ENCODE measurements at places on chromosomes 2 and 18.

- DNase-seq: no peak
Measured at GRCh38 chr18:9906481-9906880, 7.3 kb upstream of the VAPA start.

GRCh38 chr2:73291093-73291460 lies 2.3 kb downstream of the EGR4 start:
- peak; percentile 56 for DNase-seq

- no peak for DNase-seq
Measured at GRCh38 chr2:42214669-42215068, 45.5 kb downstream of the EML4 start.

DNA sequence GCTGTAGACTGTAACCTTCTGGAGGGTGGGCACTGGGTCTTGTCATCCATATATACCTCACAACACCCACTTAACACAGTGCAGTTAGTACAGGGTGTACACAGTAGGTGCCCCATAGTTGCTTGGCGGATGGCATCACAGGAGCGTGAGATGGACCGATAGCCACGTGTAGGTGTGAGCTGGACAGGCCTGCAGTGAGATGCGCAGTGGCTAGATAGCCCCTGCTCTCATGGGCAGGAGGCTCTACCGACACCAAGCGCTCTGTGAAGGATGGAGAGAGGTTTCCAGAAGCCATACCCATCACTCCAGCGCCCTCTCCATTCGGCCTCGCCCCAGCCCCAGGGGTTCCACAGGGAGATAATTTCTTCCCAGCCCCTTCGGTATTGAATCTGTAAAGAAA lies 49.5 kb downstream of the CAPN13 start:
- DNase-seq: no peak

- DNase-seq: no peak
Measured at GRCh38 chr2:48107326-48107925, 201.1 kb upstream of the FBXO11 start.

GRCh38 chr2:119862127-119862889 lies 102.6 kb downstream of the PTPN4 start:
- no peak for DNase-seq

DNA sequence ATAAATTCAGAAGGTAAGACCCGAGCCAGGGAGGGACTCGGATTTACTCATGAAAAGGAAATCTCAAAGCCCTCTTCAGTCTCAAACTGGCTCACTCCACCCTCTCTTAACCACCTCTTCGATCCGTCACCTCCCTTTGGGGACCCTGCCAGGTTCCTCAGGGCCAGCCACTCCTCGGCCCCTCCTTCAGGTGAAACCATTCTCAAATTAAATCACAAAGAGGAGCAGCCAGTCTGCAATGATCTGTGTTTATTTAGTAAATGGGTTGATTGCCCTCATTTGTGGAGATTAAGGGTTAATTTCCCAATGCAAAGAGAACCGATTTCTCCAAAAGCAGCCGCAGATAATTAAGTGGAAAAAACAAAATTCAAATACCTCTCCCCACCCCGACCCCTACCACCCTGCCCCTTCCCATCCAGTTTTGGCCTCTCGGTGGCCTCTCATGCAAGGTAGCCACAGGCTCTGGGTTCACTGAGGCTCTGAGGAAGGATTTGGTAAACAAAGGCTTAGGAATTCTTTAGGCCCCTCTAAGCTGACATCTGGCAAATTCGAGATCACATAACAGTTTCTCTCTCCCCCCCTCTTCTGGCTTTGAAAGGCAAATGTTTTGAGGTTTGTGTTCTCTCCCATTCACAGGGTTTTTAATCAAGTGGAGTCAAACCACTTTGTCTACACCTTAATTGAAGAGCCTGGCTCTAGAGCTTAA lies 10.3 kb upstream of the FZD7 start:
- DNase-seq: no peak

DNA sequence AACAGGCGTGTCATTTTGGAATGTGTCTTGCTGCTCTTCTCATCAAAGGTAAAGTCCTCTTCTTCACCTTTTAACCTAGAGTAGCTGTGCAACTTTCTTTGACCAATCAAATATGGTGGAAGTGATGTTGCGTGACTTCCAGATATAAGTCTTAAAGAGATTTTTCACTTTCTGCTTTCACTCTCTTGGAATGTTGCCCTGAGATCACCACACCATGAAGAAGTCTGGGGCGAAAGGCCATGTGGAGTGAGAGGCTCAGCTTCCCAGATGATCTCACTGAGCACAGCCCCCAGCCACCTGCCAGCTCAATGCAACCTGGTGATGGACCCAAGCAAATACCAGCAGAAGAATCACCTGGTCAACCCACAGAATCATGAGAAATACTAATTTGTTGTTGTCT lies 7.1 kb upstream of the GALNT3 start:
- no peak for DNase-seq

DNA sequence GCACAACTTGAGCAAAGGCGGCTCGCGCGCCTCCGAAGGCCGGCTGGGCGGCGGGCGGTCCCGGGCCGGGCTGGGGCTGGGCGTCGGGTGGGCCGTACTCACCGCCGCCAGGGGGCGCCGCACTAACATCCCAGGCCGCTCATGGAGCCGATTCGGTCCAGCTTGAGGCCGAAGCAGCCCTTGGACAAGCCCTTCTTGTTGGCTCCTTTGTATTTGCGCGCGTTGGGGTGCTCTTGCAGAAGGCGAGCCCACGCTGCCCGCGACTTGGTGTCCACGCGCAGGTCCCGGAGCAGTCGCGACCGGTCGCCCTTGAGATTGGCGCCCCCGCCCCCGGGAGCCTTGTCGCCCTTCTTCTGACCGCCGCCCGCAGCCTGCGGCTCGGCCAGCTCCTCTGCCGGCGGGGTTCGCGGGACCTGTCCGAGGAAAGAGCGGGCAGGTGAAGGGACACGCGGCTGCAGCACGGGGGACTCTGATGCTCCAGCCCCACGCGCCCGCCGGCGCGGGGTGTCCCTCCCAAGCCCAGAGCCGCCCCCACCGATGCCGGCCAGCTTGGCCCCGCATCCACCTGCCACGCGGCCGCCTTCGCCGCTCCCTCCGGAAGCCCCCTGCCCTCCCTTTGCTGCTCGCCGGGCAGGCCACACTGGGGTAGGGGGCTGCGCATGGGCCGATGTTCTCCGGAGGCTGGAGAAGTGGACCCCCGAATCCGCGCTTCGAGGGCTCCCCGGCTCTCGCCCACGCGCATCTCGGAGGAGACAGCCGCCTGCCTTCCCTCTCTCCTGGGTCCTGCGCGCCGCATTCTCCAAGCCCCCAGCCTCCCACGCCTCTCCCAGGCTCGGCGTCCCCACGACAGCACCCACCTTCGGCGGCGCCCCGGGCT lies 655 bp downstream of the NPPC start:
- peak; percentile 87 for DNase-seq

DNA sequence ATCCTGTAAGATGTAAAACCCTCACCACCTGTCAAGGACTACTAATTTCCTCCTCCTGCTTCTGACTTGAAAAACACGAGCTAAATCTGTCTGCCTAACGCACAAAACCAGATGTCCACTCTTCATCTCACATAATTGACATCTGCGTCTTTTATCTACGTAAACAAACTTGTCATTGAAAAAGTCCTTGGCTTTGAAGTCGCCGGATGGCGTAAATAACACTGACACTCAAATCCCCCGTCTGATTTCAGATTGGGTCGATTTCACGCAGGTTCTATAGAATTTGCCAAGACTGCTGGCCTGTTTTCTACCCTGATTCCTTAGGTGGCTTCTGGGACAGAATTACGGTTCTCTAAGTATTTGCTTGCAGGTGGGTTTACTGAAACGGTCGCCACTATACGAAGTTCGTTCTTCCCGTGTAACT lies 539 bp upstream of the MOB4 start:
- no peak for DNase-seq

GRCh38 chr2:38121481-38121880 lies 45.5 kb upstream of the CYP1B1 start:
- no peak for DNase-seq

DNA sequence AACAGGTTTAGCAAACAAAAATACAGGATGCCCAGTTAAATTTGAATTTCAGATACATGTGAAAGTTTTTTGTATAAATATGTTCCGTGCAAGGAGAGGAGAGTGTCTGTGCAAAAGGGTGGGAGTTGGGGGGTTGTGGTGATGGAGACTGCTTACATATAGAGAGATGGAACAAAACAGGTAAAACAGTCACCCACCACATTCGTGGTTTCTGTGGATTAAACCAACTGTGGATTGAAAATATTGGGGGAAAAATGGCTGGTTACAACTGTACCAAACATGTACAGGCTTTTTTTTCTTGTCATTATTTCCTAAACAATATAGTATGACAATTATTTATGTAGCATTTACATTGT lies 245.7 kb downstream of the TNS1 start:
- no peak for DNase-seq

- DNase-seq: no peak
Measured at GRCh38 chr2:217622205-217623060, 380.4 kb downstream of the TNS1 start.

- DNase-seq: no peak
Measured at GRCh38 chr2:191748528-191749180, 70.7 kb downstream of the NABP1 start.

- no peak for DNase-seq
Measured at GRCh38 chr2:108586631-108587030, 52.4 kb downstream of the LIMS1 start.

DNA sequence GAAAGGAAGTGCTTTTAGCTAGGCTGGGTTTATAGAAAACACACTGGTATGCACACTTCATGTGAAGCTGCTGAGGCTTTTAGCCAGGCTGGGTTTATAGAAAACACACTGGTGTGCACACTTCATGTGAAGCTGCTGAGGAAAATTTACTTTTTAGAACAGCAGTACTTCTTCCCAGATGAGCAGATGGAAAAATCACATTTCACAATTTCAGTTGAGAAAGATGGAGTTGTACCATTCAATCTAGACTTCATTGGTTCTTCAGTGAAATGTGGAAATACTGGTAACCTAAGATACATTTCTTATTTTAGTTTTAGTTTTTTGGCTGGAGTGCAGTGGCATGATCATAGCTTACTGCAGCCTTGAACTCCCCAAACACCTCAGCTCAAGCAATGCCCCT lies 11.1 kb downstream of the SNTG2 start:
- no peak for DNase-seq

All from liver (tissue), 10 donors.